ENCODE measurements at places on chromosomes 5 and 9. TPM values are rescaled to one million over a fixed set of nuclear protein-coding genes. Genes with fewer than 3 reads are reported as not detected.
A peak's percentile ranks its signal among the peaks of the same experiment; 100 is the strongest.

Gene ZNF462
- 24.0 TPM for total RNA-seq

Gene ANKRD31
- 0.24 TPM for total RNA-seq

Gene CAMSAP1
- total RNA-seq = 28.0 TPM

Gene PLPP7
- total RNA-seq = 9.5 TPM

Gene ESM1
- 1.1 TPM for total RNA-seq

Gene GFRA3
- 3.2 TPM for total RNA-seq

Gene ORM1
- 0.45 TPM for total RNA-seq

DNA sequence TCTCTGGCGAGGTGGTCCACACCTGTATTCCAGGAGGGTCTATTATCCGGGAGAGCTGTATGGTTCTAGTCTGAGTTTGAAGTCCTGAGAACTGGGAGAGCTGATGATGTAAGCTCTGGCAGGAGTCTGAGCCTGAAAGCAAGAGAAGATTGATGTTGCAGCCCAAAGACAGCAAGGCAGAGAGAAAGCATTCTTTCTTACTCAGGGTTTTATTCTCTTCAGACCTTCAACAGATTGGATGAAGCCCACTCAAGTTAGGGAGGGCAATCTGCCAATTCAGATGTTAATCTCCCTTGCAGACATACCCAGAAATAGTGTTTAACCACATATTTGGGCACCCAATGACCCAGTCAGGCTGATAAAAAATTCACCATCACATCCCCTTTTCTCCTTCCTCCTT is 159.1 kb downstream of the CCDC171 start:
- no peak overlapping the region for H3K4me3 ChIP-seq
- no peaks in the 10 kb centered on the region for H3K36me3 ChIP-seq
- H3K27me3 ChIP-seq = no peaks in the 10 kb centered on the region
- H3K27ac ChIP-seq = no peak overlapping the region
- no peak for DNase-seq
- no peaks in the 10 kb centered on the region for H3K4me1 ChIP-seq

GRCh38 chr9:120715389-120715924 is 1.2 kb upstream of the MEGF9 start:
- peaks cover 5% of the 10 kb centered on the region for H3K4me1 ChIP-seq
- H3K27me3 ChIP-seq = no peaks in the 10 kb centered on the region
- H3K4me3 ChIP-seq = no peak overlapping the region
- H3K36me3 ChIP-seq = no peaks in the 10 kb centered on the region

- H3K36me3 ChIP-seq = no peaks in the 10 kb centered on the region
- no peak for DNase-seq
- no peak overlapping the region for H3K4me3 ChIP-seq
- H3K27me3 ChIP-seq = peaks cover 2% of the 10 kb centered on the region
- H3K4me1 ChIP-seq = no peaks in the 10 kb centered on the region
- H3K27ac ChIP-seq = no peak overlapping the region
These were observed 459.2 kb upstream of the RGMB start for GRCh38 chr5:98314292-98314691.

GRCh38 chr9:88724331-88724730 is 189.4 kb downstream of the NXNL2 start:
- H3K4me1 ChIP-seq = no peaks in the 10 kb centered on the region
- no peak overlapping the region for H3K4me3 ChIP-seq

GRCh38 chr5:150209099-150209635 is 19.3 kb downstream of the SLC6A7 start:
- H3K4me3 ChIP-seq = no peak overlapping the region
- H3K27me3 ChIP-seq = no peaks in the 10 kb centered on the region
- no peaks in the 10 kb centered on the region for H3K36me3 ChIP-seq
- DNase-seq = peak; percentile 73
- no peak overlapping the region for H3K27ac ChIP-seq

- no peak for DNase-seq
- no peaks in the 10 kb centered on the region for H3K4me1 ChIP-seq
- peaks cover 2% of the 10 kb centered on the region for H3K36me3 ChIP-seq
- no peaks in the 10 kb centered on the region for H3K27me3 ChIP-seq
- no peak overlapping the region for H3K27ac ChIP-seq
- H3K4me3 ChIP-seq = no peak overlapping the region
These were observed 70.4 kb upstream of the FBXW11 start for GRCh38 chr5:172076761-172077244.

GRCh38 chr5:39494107-39494510 is 69.3 kb upstream of the DAB2 start:
- no peaks in the 10 kb centered on the region for H3K4me1 ChIP-seq
- no peaks in the 10 kb centered on the region for H3K27me3 ChIP-seq
- H3K4me3 ChIP-seq = no peak overlapping the region
- H3K36me3 ChIP-seq = no peaks in the 10 kb centered on the region
- no peak overlapping the region for H3K27ac ChIP-seq
- DNase-seq = no peak

DNA sequence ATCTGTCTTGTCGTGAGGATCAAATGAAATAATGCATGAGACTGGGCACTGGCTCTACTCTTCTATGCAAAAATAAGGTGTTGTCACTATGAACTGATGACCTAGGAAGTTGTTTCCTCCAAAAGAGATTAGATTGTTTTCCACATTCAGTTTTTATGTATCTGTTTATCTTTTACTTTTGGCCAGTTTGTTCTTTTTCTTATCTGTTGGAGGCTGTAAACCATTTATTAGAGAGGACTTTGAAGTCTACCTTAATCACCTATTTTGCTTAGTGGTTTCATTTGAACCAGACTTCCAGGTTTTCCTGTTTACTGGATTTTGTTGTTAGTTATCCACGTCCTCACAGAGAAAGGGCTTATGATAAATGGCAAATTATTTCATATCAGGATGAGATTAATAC is 21.5 kb upstream of the GDA start:
- H3K27me3 ChIP-seq = no peaks in the 10 kb centered on the region
- no peaks in the 10 kb centered on the region for H3K36me3 ChIP-seq
- DNase-seq = no peak
- H3K4me1 ChIP-seq = no peaks in the 10 kb centered on the region
- H3K27ac ChIP-seq = no peak overlapping the region

DNA sequence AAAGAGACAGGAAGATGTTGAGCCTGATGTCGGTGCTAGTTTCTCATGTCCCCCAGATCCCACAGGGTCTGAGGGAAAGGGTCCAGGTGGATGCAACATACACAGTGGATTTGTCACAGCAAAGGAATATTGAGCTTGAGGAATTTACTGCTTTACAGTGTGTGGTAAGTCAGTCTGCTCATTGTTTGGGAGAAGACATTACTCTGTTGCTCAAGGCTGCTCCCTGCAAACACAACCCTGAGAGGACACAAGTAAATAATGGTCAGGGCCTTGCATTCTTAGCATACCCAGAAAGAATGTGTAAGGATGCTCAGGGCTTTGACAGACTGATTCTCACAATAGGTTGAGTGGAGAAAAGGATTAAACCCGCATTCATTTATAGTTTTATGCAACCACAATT is 7.3 kb upstream of the MAN2A1 start:
- H3K27me3 ChIP-seq = no peaks in the 10 kb centered on the region
- H3K4me3 ChIP-seq = no peak overlapping the region
- no peak overlapping the region for H3K27ac ChIP-seq
- no peaks in the 10 kb centered on the region for H3K4me1 ChIP-seq
- no peaks in the 10 kb centered on the region for H3K36me3 ChIP-seq

GRCh38 chr9:89619019-89619418 is 14.2 kb downstream of the GADD45G start:
- no peak overlapping the region for H3K27ac ChIP-seq
- no peak overlapping the region for H3K4me3 ChIP-seq
- DNase-seq = no peak
- no peaks in the 10 kb centered on the region for H3K27me3 ChIP-seq

- H3K36me3 ChIP-seq = no peaks in the 10 kb centered on the region
- no peak overlapping the region for H3K27ac ChIP-seq
- no peaks in the 10 kb centered on the region for H3K4me1 ChIP-seq
- no peak for DNase-seq
- no peak overlapping the region for H3K4me3 ChIP-seq
These were observed 1.7 kb downstream of the TRPM3 start for GRCh38 chr9:71119746-71120145.

DNA sequence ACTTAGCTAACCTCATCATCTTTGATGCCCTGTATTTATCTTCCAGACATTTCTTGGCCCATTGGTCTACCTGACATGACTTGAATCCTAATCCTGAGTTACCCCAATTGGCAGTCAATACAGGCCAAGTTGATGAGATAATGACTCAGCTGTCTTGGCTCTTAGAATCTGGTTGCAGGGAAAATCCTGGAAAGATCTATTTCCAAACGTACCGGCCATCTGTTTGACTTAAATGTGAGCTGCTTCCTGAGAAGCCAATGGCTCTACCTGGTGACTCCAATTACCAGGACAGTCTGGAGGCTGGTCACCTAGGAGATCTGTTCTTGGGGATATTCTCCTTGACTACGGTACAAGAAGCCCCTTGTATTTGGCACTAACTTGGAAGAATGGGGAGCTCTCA is 475.2 kb upstream of the BRINP1 start:
- H3K27ac ChIP-seq = no peak overlapping the region
- no peaks in the 10 kb centered on the region for H3K36me3 ChIP-seq
- H3K4me3 ChIP-seq = no peak overlapping the region
- no peaks in the 10 kb centered on the region for H3K27me3 ChIP-seq

- peak within 1 kb of the TSS; percentile 88 for H3K27ac ChIP-seq
- H3K27me3 ChIP-seq = no peaks in the 10 kb centered on the region
- H3K4me1 ChIP-seq = peaks cover 12% of the 10 kb centered on the region
- no peak for DNase-seq
These were observed at the start of gene SPAAR for GRCh38 chr9:35909274-35909673. SPAAR (plus strand) TSS chr9:35909490; CDS start chr9:35910464, 974 bp downstream.

GRCh38 chr5:149073213-149073612 is 10.4 kb upstream of the SH3TC2 start:
- H3K4me3 ChIP-seq = no peak overlapping the region
- DNase-seq = no peak
- H3K27ac ChIP-seq = no peak overlapping the region

DNA sequence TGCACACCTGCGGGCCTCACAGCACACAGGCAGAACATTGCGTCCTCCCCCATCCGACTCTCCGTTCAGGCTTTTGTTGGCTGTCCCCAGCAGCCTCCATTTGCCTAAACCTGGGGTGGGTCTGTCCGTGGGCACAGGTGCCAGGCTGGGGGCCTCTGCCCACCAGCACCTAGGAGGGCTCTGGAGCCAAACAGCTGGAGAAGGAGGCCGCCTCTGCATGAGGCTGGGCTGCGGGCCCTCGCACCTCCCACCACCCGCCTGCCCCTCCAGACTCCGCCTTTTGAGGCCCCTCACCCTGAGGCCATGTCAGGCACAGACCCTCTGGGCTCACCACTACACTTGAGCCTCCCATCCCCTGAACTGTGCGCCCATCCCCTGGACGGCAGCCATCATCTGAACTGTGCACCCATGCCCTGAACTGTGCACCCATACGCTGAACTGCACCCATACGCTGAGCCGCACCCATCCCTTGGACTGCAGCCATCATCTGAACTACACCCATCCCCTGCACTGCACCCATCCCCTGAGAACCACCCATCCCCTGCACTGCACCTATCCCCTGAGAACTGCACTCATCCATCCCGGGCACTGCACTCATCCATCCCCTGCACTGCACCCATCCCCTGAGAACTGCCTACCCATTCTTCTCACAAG is 98.0 kb upstream of the OTULINL start:
- H3K27me3 ChIP-seq = no peaks in the 10 kb centered on the region
- no peak overlapping the region for H3K4me3 ChIP-seq
- H3K36me3 ChIP-seq = peaks cover 6% of the 10 kb centered on the region
- no peak overlapping the region for H3K27ac ChIP-seq
- H3K4me1 ChIP-seq = no peaks in the 10 kb centered on the region
- DNase-seq = no peak

DNA sequence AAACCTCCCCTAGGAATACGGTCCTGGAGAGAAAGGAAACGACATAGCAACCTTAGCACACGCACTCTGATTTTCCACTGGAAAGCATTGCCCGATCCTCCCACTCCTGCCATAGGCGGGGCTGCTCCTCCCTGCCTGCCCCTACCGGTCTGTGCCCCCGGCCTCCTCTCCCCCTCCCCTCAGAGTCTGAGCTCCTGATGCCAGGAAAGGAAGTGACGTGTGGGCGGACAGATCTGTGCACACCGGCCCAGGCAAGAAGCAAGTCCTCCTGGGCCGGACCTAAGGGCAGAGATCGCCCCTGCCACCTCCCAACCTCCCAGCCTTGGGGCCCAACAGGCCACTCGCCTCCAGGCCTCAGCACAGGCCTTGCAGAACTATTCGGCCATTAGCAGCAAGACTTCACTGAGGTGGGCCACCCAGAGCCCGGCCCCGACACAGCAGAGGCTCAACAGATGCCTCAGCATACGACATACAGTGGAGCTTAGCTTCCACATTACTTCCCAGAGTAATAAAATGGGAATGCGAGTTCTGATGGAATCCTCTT is 7.2 kb downstream of the NINJ1 start:
- no peaks in the 10 kb centered on the region for H3K4me1 ChIP-seq
- no peaks in the 10 kb centered on the region for H3K27me3 ChIP-seq
- no peaks in the 10 kb centered on the region for H3K36me3 ChIP-seq
- no peak overlapping the region for H3K4me3 ChIP-seq
- peak overlapping the region; percentile 49 for H3K27ac ChIP-seq

DNA sequence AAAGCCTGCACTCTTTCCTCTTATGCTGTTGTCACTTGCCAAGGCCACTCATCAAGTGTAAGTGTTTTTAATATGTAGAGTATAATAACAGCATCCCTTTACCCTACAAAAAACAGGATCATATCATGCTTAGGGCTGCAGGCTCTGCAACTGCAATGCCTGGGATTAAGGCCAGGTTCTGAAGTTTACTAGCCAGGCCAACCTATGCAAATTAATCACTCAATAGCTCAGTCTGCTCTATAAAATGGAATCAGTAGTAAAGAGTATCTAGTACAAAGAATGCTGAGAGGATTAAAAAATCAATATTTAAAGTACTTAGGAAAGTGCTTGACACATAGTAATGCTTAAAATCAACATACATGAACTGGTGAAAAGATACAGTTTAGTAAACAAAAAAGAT is 253.3 kb downstream of the EDIL3 start:
- H3K27me3 ChIP-seq = no peaks in the 10 kb centered on the region
- H3K4me1 ChIP-seq = no peaks in the 10 kb centered on the region
- no peak overlapping the region for H3K27ac ChIP-seq
- no peaks in the 10 kb centered on the region for H3K36me3 ChIP-seq
- DNase-seq = no peak
